Omental fat pad (tissue), 4 donors: ENCODE measurements at places on chromosomes 3 and 15.

DNA sequence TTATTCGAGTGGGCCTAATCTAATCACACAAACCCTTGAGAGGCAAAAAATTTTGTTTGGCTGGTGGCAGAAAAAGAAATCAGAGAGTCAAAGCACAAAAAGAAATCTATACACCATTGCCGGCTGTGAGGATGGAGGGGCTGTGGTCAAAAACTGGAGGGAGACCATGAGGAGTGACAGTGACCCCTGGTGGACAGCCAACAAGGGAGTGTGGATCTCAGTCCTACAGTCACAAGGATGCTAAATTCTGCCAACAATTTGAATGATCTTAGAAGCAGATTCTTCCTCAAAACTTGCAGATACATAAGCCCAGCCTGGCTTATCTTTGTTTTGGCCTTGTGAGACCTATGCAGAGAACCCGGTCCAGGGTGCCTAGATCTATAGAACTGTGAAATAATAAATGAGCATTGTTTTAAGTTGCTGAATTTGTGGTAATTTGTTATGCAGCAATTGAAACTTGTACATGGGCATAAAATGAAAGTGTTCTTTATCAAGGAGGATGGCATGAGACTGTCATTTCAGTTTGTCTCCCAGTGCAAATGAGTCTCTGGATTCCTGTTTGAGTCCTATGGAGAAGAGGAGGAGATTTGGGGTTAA is 103.0 kb upstream of the ARHGEF26 start:
- DNase-seq: no peak

- no peak for DNase-seq
These were observed 653 bp upstream of the MFSD1 start for GRCh38 chr3:158801201-158801600.

- DNase-seq: no peak
These were observed 8.2 kb upstream of the MITF start for GRCh38 chr3:69731080-69731479.

DNA sequence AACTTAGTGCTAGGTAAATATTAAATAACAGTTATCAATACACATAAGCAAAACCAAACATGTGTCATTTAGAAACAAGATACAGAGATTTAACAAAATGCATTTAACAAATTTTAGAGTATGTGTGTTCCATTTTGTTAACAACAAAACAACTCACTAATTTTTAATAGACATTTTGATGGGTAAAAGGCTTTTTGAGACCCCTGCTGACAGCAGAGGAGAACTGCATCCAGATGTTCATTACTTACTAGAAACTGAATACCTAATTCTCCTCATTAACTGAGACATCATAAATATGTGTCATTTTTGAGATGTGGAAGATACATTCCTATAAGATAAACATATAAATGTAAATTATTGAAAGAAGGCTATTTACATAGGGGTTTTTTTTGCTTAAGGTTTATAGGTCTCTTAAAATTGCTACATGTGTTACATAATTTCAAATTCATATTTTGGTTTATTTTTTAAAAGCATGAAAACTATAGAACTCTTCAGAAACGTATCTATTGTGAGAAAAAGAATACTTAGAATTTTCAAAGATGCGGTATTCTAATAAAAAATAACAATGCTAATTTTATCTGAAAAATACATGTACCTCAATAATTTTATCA is 1009.8 kb downstream of the TUSC7 start:
- DNase-seq: no peak

DNA sequence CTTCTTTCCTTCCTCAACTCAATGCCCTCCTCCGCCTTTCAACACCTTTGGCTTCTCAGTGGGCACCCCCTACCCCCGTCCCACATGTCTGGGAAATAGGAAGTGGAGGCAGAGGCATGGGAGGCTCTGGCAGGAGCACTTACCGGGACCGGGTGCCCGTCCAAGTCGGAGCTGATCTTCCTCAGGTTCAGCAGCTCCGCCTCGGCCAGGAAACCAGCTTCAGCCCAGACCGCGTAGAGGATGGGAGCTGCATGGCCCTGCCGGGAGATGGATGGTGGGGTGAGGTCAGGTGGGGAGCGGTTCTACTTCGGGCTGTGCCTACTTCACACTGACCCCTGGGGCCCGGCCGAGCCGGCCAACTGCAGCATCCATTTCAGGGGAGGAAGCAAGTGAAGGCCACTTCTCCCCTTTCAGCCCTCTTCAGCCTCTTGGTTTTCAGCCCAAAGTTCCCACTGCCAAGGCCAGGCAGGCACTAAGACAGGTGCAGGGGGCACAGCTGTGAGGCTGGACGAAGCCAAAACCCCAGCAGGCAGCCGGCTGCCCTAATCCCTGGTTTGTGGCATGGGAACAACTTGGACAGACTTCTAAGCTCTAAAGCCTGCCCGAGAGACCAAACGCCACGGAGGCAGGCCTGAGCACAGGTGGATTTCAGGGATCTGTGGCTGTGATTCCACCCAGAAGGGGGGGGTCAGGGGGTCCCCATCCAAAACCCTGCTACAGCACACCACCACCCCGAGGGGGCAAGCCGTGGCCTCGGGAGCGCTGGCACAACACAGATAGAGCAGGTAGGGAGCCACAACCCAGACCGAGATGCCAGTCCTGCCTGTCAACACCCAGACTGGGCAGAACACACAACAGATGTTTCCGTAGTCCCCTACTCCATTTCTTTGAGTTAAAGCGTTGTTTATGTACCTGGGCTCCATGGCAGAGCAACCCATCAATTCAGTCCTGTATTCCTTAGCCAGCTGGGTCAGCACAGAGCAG is 14.5 kb downstream of the TKT start:
- DNase-seq: no peak

- DNase-seq: no peak
These were observed 6.0 kb upstream of the TM2D3 start for GRCh38 chr15:101657968-101658784.

GRCh38 chr3:185488465-185488864 is 10.4 kb downstream of the TMEM41A start:
- DNase-seq: no peak

DNA sequence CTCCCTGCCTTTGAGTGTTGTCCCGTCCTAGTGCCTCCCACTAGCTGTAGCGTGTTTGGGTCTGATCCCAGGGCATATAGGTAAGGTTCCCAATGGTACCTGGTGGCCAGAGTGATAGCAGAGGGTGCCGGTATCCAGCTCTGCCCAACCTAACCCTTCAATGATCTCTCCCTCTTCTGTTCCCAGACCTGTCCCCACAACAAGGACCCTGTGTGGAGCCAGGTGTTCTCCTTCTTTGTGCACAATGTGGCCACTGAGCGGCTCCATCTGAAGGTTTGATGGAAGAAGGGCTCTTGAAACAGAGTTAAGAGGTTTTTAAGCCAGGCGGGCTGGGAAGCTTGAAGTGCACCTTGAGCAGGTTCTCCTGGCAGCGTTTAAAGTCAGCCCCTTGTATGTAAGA is 35.5 kb downstream of the ESYT3 start:
- no peak for DNase-seq

GRCh38 chr3:44974416-44974815 is 1.6 kb downstream of the ZDHHC3 start:
- no peak for DNase-seq

DNA sequence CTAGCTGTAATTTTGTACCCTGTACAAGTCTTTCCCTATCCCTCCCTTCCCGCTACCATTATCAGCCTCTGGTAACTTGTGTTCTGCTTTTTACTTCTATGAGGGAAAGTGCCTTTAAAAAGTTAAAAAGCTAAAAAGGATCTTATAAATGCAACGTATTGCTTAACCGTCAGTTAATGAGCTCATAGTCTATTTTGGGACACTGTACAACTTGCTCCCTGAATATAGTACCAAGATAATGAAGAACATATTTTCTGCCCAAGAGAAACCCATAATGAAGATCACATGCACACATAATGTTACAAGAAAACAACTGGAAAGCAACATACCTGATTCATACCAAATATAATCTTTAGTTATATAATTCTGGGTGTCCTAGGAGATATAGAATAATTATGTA is 22.6 kb downstream of the ZIC1 start:
- DNase-seq: no peak

- no peak for DNase-seq
These were observed 27.6 kb downstream of the TBC1D2B start for GRCh38 chr15:78049691-78050440.

DNA sequence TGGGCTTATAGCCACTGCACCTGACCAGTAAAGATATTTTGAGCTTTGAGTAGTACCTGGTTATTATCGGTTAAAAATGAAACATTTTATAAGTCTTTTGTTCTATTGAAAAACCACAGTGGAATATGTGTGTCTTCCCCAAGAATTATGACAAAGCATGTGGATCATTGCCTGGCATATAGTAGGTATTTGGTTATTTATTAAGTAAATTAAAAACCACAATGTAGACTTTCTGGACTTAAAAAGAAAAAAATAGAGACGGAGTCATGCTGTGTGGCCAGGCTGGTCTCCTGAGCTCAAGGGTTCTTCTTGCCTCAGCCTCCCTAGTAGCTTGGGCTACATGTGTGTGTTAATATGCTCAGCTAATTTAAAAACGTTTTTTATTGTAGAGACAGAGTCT is 43.5 kb downstream of the UBE2E2 start:
- no peak for DNase-seq

DNA sequence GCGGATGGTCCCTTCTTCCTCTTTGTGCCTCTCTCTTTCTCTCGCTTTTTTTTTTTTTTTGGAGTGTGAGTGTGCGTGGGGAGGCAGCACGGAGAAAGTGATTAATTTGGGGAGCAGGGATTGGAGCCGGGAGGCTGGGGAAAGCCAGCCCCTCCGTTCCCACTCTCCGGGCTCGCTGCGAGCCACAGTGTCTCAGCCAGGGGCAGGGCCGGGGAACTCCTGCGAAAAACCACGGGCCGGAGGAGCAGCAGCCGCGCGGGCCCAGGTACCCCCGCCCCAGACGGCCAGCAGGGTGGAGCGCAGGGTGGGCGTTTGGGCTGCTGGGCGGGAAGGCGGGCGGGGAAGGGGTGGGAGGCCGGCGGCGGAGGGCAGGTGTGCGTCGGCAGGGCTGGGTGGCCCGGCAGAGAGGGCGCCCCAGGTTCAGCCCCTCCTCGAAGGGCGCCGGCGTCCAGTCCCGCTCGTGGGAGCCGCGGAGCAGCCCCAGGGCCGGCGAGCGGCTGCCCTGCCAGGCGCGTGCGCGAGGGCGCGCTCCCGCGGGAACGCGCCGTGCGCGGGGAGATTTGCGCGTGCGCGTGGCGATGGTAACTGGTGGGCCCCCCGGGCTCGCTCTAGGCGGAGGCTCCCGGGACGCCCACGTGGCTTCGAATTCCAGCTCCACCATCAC is 1.4 kb downstream of the CHL1 start:
- no peak for DNase-seq

- no peak for DNase-seq
These were observed 21.2 kb downstream of the SLC7A14 start for GRCh38 chr3:170564664-170565063.

DNA sequence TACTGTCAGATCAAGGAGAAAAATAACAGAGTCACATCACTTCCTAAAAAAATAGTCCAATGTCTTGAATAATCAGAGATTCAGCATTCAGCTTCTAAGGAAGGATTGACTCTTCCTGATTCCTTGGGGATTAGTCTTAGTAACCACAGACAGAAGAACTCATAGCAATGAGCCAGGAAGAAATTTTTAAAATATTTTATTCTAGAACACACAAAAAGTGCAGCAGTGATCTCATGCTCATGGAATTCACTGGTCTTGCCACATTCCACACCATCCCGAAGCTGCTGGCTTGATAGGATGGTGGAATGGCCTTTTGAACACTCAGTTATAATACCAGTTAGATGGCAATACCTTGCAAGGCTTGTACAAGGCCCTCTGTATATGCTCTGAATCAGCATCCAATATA is 43.0 kb upstream of the ABI3BP start:
- DNase-seq: no peak
